ENCODE measurements at places on chromosomes 1 and 21. TPM values are rescaled to one million over a fixed set of nuclear protein-coding genes. Genes with fewer than 3 reads are reported as not detected.

ATP6V1G3 gene
- total RNA-seq = not detected

PHTF1 gene
- total RNA-seq = 38.9 TPM

CTPS1 gene
- total RNA-seq = 15.2 TPM

PERM1 gene
- total RNA-seq = 8.5 TPM

IRF6 gene
- total RNA-seq = 0.19 TPM

Measured in regular cardiac myocyte (primary cell).